ENCODE measurements at places on chromosomes 6 and 20. TPM values are rescaled to one million over a fixed set of nuclear protein-coding genes. Genes with fewer than 3 reads are reported as not detected.
A peak's percentile ranks its signal among the peaks of the same experiment; 100 is the strongest.

DNA sequence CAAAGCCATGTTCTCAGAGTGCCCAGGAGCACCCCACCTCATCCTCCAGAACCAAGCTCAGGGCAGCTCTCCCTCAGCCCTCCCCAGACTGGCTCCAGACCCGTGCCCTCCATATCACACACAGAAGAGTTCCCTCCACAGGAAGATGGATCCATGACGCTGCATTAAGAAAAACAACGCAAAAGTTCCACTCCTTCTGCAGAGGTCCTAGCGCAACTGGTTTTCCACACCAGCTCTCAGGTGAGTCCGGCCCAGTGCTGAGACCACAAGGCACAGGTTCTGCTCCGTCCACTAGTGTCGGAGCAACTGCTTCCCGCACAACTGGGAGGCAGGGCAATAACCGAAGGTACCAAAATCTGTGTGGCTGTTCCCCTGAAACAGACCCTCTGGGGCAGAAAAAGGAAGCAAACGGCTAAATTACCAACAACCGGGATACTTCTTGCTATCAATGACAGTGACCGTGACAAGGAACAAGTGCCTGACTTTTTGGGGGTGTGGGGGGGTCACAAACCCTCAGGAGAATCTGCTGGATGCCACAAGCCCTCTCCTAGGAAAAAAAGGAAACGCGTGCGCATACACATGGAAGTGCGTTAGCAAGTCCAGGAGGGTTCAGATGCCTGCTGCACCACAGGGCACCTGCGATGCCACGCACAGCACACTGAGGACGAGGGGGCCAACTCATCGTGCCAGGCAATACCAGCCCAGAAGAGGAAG is 49.2 kb downstream of the MYH7B start:
- peak; percentile 42 for DNase-seq

GRCh38 chr20:31602431-31602778 is 2.7 kb upstream of the ID1 start:
- no peak for DNase-seq

DNA sequence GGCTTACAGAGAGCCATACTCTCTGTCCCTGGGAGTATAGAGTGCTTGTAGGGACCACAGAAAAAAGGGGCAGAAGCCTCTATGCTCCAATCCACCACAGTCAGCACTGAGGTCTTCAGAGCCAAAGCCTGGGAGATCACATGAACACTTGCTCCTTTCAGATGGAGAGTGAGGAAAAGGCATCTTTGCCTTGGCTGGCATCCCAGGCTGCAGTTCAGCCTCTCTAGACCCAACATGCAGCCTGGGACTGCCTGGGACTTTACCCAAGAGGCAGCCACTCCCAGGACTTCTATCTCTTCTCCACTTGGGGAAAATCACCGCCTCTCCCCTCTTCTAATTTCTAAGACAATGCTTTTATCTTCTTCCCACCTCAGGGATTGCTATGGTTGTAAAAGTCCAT is 46.5 kb upstream of the MYLIP start:
- no peak for DNase-seq

ABHD16B gene
- total RNA-seq, result not detected

- no peak for DNase-seq
Measured at GRCh38 chr20:4697189-4697830, 24.4 kb upstream of the PRND start.

GRCh38 chr6:70652216-70652615 is 15.5 kb upstream of the SMAP1 start:
- DNase-seq, result no peak
